ENCODE measurements at places on chromosomes 13 and 19. TPM values are rescaled to one million over a fixed set of nuclear protein-coding genes. Genes with fewer than 3 reads are reported as not detected.

ZNF772 gene
- 21.9 TPM for total RNA-seq

LGALS7B gene
- total RNA-seq: 3.5 TPM

NMRK2 gene
- total RNA-seq: not detected

SBSN gene
- not detected for total RNA-seq

ODAD3 gene
- total RNA-seq: not detected

GPR183 gene
- total RNA-seq: 0.11 TPM

ZGLP1 gene
- 0.39 TPM for total RNA-seq

C19orf67 gene
- total RNA-seq: 1.2 TPM

SGCG gene
- total RNA-seq: 5.1 TPM

BCKDHA gene
- 41.2 TPM for total RNA-seq

IL17D gene
- under 0.01 TPM for total RNA-seq

APLP1 gene
- total RNA-seq: 5.5 TPM

MICU2 gene
- total RNA-seq: 28.7 TPM

SLC25A41 gene
- total RNA-seq: not detected

MCEMP1 gene
- not detected for total RNA-seq

TUBB4A gene
- total RNA-seq: not detected

PRR20C gene
- total RNA-seq: not detected

GRK1 gene
- under 0.01 TPM for total RNA-seq

ZNF677 gene
- 33.0 TPM for total RNA-seq

Data from placental epithelial cell (primary cell).